ENCODE measurements at places on chromosomes 11 and 22.

GRCh38 chr11:48007677-48008076 lies 27.3 kb downstream of the PTPRJ start:
- H3K27ac ChIP-seq = no peak overlapping the region
- no peaks in the 10 kb centered on the region for H3K4me1 ChIP-seq
- no peaks in the 10 kb centered on the region for H3K27me3 ChIP-seq
- H3K4me3 ChIP-seq = no peak overlapping the region
- no peak for DNase-seq
- no peaks in the 10 kb centered on the region for H3K36me3 ChIP-seq

DNA sequence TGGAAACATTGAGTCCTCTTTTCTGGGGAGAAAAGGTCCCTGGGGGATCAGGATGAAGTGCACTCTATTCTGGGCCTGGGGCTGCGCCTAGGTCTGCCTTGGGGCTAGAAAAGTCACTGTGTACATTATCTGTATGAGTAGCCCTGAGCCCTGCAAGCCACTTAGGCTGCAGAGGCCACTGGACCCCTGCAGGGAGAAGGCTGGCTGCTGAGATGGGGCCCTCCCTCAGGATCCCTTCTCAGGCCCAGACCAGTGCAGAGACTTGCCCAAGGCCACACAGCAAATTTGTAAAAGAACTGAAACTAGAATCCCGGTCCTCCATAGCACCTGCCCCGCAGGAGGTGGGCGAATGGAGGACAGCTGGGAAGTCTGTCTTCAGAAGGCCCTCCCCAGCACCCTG lies 26.8 kb upstream of the HMOX1 start:
- no peaks in the 10 kb centered on the region for H3K36me3 ChIP-seq
- no peak for DNase-seq
- H3K4me3 ChIP-seq = no peak overlapping the region
- no peak overlapping the region for H3K27ac ChIP-seq
- no peaks in the 10 kb centered on the region for H3K27me3 ChIP-seq
- no peaks in the 10 kb centered on the region for H3K4me1 ChIP-seq

DNA sequence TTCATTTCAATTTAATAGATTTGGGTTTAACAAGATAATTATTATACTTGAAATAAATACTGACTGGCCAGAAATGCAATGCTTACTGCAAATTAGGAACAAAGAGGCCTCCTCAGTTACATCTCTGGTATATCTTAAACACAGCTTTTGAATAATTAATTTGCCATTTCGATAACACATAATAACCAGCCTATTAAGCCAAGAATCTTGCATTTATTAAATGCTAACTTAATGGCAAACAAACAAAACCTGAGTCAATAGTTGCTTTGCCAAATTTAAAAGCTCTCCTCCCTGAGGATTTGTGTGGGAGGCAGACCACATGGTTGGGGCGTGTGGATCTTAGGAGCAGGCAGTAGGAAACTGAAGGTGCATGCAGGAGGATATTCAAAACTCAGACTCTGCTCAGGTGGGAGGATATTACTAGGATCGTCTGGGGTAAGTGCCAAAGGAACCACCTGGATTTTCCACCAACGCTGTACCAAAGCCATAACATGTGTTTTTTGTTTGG lies 17.9 kb upstream of the FJX1 start:
- no peak for DNase-seq
- H3K27me3 ChIP-seq = no peaks in the 10 kb centered on the region
- H3K4me1 ChIP-seq = no peaks in the 10 kb centered on the region
- no peak overlapping the region for H3K27ac ChIP-seq

DNA sequence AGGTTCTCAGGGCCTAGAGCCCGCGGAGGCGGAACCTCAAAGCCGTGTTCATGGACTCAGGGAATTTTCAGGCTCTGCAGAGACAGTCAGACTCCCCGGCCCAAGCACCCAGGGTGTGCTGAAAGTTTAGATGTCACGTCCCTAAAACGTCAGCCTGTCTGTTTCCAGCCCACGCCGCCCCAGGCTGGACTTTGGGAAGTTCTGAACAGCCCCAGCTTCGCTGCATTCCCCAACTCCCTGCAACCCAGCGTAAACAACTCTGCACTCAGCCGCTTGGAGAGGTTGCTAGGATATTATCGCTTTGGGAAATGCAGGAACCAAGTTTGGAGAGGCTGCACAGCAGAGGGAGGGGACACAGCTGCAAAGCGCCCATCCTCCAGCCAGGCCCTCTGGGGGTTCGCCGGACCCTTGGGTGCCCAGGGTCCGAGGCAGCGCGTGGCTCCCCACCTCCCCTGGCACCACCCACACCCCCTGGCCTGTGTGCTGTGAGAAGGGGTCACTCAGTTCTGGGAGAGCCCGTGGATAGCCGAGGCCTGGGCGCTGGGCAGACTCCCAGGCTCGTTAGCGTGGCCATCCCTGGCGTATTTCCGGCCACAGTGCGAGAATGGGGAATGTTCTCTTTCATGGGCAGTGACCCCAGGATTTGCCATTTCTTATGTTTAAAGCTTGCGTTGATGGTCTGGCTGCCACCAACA lies 120.5 kb upstream of the FGF3 start:
- no peak for DNase-seq
- no peaks in the 10 kb centered on the region for H3K4me1 ChIP-seq
- peak overlapping the region; percentile 33 for H3K4me3 ChIP-seq
- H3K36me3 ChIP-seq = no peaks in the 10 kb centered on the region
- H3K27me3 ChIP-seq = no peaks in the 10 kb centered on the region

DNA sequence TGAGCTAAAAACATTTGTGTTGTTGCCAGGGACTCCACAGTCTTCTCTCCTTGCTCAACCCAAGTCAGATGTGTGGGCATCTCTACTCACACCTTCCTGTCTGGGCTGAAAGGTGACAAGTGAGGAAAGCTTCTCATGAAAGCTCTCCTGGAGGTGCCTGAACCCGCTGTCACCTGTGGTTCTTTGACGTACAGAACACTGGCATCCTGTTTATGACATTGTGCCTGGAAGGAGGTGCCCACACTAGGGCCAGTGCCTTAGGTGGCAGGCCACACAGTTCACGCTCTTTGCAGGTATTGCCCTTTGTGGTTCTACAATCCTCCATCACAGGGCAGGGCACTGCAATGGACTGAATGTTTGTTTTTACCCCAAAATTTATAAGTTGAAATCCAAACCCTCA lies 108.5 kb downstream of the CD44 start:
- no peaks in the 10 kb centered on the region for H3K4me1 ChIP-seq
- H3K4me3 ChIP-seq = no peak overlapping the region
- H3K27ac ChIP-seq = peak overlapping the region; percentile 75
- DNase-seq = no peak
- H3K36me3 ChIP-seq = no peaks in the 10 kb centered on the region

DNA sequence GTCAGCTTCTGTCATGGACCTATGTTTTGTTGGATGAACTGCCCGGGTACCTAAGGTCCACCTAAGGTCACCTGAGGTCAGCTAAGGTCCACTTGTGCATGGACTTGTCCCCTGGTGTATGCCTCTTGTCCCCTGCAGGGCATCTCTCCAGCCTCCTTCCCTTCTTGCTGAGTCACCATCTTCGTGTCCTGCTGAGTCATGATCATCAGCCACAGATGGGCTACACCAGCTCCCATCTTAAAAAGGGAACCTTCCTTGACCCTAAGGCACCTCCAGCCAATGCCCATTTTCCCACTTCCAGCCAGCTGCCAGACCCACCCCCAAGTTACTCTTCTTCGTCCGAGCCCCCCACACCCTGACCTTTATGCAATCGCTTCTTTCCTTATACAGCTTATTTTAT lies 544.9 kb downstream of the TBC1D22A start:
- H3K4me3 ChIP-seq = no peak overlapping the region
- no peaks in the 10 kb centered on the region for H3K27me3 ChIP-seq
- no peak for DNase-seq
- H3K36me3 ChIP-seq = no peaks in the 10 kb centered on the region

DNA sequence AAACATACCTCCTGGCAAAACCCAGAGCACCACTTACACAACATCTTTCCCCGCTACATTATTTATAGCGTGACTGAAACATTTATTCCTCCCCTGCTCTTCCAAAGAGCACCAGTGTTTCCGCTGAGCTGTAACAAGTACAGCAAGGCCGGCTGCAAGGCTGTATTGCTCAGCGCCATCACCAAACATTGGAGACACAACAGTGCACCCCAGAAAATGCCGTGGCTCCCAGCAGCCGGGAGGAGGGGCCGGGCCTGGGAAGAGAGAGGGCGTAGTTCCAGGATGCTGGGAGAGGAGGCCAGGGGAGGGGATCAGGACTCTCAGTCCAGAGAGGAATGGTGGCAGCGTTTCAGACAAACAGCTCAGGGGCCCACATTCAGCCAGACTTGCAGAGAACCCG lies 133.2 kb downstream of the DSCAML1 start:
- H3K27me3 ChIP-seq = no peaks in the 10 kb centered on the region
- DNase-seq = no peak
- H3K4me1 ChIP-seq = no peaks in the 10 kb centered on the region
- no peak overlapping the region for H3K27ac ChIP-seq

- no peaks in the 10 kb centered on the region for H3K4me1 ChIP-seq
- no peaks in the 10 kb centered on the region for H3K27me3 ChIP-seq
- DNase-seq = no peak
- no peak overlapping the region for H3K4me3 ChIP-seq
- H3K36me3 ChIP-seq = no peaks in the 10 kb centered on the region
These were observed 1289.4 kb downstream of the LRRC4C start for GRCh38 chr11:40170078-40170477.

- H3K4me1 ChIP-seq = no peaks in the 10 kb centered on the region
- no peak overlapping the region for H3K27ac ChIP-seq
- H3K4me3 ChIP-seq = no peak overlapping the region
These were observed 113.6 kb upstream of the MTNR1B start for GRCh38 chr11:92855607-92856405.

DNA sequence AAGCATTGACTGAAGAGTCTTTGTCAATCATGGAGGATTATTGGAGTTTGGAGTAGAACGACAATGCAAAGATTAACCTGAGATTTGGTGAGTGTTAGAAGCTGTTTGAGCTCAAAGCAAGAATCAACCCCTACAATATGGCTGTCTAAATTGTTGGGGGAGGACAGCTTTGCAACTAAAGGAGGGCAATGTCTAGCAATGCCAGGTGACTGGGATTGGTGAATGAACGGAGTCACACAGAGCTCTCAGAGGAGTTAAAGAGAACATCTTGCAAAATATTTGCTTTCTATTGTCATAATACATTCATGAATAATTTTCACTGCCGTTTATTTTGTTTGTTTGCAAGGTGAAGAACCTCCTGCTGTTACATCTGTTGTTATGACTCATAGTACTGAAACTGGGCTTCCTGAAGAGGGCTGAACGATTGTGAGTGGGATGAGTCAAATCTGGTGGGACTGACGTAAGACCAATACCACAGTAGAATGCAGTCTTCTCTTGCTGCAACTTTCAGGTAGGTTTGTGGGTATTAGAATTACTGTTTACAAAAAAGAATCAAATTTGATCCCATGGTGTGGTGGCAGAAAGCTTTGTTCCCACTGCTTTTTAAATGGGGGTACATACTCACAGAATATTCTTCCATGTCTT lies 281.9 kb downstream of the CADM1 start:
- H3K36me3 ChIP-seq = no peaks in the 10 kb centered on the region
- H3K4me3 ChIP-seq = no peak overlapping the region
- DNase-seq = no peak
- H3K4me1 ChIP-seq = no peaks in the 10 kb centered on the region
- H3K27ac ChIP-seq = no peak overlapping the region

GRCh38 chr11:32171445-32171844 lies 80.6 kb downstream of the RCN1 start:
- no peak for DNase-seq

DNA sequence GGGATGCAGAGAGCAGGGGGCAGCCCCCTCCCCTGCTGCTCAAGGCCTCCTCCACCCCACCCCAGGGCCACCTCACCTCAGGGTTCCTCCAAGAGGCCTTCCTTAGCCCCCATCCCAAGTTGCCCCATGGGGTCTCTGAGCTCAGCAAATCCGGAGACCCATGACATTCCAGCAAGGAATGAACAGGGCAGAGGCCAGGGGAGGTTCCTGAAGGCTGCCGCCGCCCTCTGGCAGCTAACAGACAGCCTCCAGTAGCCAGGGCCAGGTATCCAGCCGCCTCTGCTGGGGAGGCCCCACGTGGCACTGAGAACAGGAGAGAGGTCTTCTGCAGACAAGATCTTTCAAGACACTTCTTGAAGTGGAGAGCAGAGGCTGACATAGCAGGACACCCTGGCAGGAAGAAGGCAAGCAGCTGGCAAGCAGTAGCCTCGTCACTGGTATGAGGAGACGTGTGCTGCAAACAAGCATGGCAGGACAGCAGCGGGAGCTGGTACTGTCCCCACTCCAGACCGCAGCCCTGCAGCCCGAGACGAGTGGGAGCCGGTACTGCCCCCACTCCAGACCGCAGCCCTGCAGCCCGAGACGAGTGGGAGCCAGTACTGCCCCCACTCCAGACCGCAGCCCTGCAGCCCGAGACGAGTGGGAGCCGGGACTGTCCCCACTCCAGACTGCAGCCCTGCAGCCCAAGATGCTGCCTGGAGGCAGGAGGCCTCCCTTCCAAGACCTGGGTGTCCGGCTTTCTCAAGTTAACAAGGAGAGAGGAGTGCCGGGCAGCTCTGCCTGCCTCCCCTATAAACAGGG lies 190.6 kb downstream of the IGLL1 start:
- H3K27ac ChIP-seq = no peak overlapping the region
- H3K27me3 ChIP-seq = no peaks in the 10 kb centered on the region
- no peaks in the 10 kb centered on the region for H3K36me3 ChIP-seq
- H3K4me3 ChIP-seq = no peak overlapping the region

DNA sequence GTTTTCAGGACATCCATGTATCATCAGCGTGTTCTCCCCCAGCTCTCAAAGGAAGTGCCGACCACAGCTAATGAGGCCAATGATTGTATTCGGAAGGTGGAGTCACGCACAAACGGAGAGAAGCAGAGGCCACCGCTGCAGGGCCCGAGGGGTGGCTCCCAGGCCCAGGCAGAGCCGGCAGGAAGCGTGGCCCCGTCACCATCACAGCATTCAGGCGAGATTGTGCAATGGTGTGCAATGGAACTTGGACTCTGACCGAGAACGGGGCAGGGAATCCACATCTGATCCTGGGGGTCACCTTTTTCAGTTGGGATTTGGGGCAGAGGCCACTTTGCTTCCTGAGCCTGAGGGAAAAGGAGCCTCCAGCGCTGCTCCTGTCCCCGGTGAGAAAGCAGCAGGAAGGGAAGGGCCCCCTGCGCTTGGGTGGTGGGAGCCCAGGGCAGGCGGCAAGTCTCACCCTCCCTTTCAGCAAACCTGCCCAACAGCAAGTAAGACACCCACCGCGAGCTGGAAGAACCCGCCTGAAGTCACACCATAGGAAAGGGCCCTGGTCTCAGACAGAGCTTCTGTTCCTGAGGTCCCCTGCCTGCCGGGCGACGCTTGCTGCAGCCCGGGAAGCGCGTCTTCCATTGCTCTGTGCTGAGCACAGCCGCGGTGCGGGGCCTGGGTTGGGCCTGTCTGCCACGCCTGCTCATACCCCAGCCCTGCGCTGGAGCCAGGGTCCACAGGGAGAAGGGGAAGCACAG lies 1430.7 kb downstream of the BRD1 start:
- no peaks in the 10 kb centered on the region for H3K36me3 ChIP-seq
- H3K4me1 ChIP-seq = no peaks in the 10 kb centered on the region
- no peak overlapping the region for H3K4me3 ChIP-seq
- H3K27me3 ChIP-seq = no peaks in the 10 kb centered on the region
- no peak for DNase-seq

GRCh38 chr22:43288807-43289420 lies 54.3 kb downstream of the SCUBE1 start:
- H3K4me3 ChIP-seq = peak overlapping the region; percentile 60
- H3K27ac ChIP-seq = peak overlapping the region; percentile 74
- H3K4me1 ChIP-seq = peaks cover 7% of the 10 kb centered on the region
- DNase-seq = no peak
- no peaks in the 10 kb centered on the region for H3K27me3 ChIP-seq

GRCh38 chr11:84563356-84563755 lies 1063.8 kb downstream of the DLG2 start:
- no peaks in the 10 kb centered on the region for H3K27me3 ChIP-seq
- no peak overlapping the region for H3K4me3 ChIP-seq
- no peaks in the 10 kb centered on the region for H3K4me1 ChIP-seq
- no peak for DNase-seq
- H3K36me3 ChIP-seq = no peaks in the 10 kb centered on the region
